Stimulated activated CD4-positive, alpha-beta T cell treated with anti-CD3 and anti-CD28 coated beads, TNF-alpha, amount 100 ng/mL, for 24 hours (primary cell): ENCODE measurements at places on chromosomes 7 and 10.

- DNase-seq: no peak
Measured at GRCh38 chr7:5636914-5637313, 144.5 kb downstream of the RNF216 start.

DNA sequence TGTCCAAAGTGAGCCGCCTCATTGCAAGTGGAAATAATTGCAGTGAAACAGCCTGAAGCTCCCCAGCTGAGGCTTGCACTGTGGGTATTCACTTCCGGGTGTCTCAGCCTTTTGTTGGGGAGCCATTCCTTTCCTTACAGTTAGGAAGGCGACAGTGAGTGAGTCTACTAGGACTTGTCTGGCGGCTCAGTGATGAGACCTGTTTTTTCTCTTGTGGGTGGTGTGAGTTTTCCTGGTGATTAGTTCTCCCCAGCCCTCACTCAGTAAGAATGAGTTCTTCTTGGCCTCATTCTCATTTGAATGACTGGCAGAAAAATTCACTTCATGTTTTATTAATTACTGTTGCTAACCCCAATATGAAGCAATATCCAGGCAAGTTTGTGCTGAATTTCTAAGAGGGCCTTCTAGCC lies 2.6 kb downstream of the PGAM1 start:
- no peak for DNase-seq

DNA sequence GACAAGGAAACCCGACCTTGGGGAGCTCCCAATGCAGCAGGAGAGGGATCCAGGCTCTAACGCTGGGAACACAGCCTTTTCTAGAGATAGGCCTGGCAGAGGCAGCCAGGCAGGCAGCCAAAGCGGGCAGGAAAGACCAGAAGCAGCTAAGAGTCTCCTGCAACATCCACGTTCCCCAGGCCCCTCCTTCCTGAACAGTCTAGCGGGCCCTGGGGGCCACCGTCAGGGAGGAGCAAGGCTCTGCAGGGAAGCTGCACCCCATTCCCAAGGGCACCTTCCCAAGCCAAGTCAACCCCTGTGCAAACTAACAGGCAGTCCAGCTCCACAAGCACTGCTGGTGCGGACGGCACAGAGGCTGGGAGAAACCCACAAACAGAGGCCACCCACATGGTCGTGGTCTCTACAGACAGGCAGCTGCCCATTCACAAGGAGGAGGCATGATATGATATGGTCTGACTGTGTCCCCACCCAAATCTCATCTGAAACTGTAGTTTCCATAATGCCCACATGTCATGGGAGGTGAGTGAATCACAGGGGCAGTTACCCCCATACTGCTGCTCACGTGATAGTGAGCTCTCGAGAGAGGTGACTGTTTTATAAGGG lies 115.7 kb downstream of the MAD1L1 start:
- no peak for DNase-seq

GRCh38 chr7:92276460-92276864 lies 30.7 kb downstream of the ANKIB1 start:
- DNase-seq: no peak

GRCh38 chr7:87712571-87712970 lies 84.4 kb downstream of the RUNDC3B start:
- no peak for DNase-seq

DNA sequence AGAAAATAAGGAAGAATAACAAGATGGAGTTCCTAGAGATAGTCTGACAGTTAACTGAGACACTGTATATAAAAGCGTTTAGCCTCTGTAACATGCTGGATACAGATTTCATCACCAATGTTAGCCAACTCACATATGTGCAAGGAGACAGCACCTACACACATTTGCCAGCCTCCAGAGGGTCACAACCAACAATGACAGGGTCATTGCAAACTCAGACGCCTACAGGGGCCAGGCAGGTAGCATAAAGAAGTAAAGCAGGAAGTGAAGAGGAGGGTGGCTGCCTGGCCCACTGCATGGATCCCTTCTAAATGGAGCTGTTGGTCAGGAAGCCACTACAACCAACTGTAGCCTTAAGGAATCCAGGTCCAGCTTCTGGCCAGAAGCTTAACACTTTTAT lies 50.4 kb downstream of the NRAP start:
- no peak for DNase-seq

- DNase-seq: no peak
Measured at GRCh38 chr10:34299105-34299611, 515.9 kb downstream of the PARD3 start.

GRCh38 chr7:106206826-106207541 lies 77.8 kb downstream of the NAMPT start:
- no peak for DNase-seq

GRCh38 chr10:6399231-6399741 lies 180.8 kb downstream of the PRKCQ start:
- DNase-seq: no peak

- DNase-seq: no peak
Measured at GRCh38 chr7:24910551-24911212, 69.3 kb downstream of the OSBPL3 start.

GRCh38 chr10:111724121-111724520 lies 459.4 kb downstream of the GPAM start:
- DNase-seq: no peak

- peak; percentile 18 for DNase-seq
Measured at GRCh38 chr10:5666008-5666840, at the start of gene ASB13. TSS of gene ASB13 (minus strand) at chr10:5666595. CDS start at chr10:5666551, 44 bp downstream.

- DNase-seq: no peak
Measured at GRCh38 chr10:22152403-22152802, 65.4 kb downstream of the EBLN1 start.

DNA sequence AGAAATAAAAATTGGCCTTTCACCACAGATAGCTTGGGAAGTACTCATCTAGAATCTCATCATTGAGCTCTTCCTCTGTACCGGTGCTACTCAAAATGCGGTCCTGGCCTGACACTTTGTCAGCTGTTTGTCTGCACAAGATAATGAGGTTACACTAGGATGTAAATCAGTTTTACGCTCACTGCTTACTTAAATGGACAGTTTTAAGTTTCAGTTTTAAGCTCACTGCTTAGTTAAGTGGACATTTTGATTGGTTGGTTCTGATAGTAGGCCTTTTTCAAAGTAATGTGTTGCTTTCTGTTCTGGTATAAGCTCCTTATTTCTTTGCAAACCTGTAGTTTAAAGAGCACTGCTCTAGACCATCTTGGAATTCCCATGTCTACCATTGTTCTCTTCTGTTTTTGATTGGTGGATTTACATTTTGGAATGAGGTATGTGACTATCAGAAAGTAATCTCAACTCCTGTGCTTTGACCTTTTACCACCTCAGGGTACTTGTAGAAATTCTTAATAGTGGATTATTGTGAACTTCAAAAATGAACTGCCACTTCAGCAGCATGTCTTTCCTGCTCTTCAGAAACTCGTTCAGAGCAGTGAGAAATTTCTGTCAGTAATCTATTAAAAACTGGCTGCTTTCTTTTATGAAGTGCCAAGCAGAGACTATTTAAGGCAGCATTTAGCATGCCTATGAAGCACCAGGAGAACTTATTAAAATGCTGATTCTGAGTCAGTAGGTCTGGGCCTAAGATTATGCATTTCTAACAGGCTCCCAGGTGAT lies 55.0 kb downstream of the C1GALT1 start:
- DNase-seq: no peak

- DNase-seq: no peak
Measured at GRCh38 chr7:85186083-85186520, 754 bp downstream of the SEMA3D start.

- no peak for DNase-seq
Measured at GRCh38 chr7:143172354-143172753, 10.9 kb upstream of the TAS2R39 start.

GRCh38 chr7:150924369-150924781 lies 53.7 kb downstream of the KCNH2 start:
- DNase-seq: no peak

DNA sequence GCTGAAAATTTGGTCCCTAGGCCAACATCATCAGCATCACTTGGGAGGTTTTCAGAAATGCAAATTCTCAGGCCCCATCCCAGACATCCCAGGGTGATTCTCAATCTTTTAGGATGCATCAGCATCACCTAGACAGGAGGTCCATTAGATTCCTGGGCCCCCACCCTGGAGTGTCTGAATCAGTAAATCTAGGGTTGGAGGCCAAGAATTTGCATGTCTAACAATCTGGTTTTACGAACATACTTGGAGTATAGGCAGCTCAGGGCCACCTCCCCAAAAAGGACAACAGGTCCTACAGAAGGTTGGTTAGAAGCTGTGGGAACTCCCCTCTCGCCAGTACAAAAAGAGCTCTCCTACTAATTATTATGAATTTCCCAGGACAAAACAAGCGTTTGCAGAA lies 15.5 kb downstream of the ZC3HAV1 start:
- DNase-seq: no peak

DNA sequence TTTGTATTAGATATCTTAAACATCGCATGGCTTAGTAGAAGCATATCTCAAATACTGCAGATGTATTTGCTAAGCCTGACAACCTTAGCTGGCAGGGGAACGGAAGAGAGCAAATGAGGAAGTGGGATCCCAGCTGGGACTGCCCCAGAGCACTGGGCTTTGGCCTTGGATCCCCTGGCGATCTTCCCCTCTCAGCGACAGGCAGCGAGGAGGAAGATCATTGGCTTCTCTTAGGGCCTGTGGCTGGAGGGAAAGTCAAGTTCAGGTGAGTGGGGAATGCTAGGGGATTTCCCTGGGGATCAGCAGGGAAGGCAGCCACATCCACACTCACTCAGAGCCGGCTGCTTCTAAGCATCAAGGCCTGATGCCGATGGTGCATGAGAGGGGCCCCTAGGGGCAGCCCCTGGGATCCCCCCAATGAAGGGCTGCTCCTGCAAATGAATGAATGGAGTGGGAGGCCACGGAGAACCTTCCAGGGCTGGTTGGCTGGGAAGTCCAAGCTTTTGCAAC lies 42.0 kb downstream of the LYZL2 start:
- no peak for DNase-seq

DNA sequence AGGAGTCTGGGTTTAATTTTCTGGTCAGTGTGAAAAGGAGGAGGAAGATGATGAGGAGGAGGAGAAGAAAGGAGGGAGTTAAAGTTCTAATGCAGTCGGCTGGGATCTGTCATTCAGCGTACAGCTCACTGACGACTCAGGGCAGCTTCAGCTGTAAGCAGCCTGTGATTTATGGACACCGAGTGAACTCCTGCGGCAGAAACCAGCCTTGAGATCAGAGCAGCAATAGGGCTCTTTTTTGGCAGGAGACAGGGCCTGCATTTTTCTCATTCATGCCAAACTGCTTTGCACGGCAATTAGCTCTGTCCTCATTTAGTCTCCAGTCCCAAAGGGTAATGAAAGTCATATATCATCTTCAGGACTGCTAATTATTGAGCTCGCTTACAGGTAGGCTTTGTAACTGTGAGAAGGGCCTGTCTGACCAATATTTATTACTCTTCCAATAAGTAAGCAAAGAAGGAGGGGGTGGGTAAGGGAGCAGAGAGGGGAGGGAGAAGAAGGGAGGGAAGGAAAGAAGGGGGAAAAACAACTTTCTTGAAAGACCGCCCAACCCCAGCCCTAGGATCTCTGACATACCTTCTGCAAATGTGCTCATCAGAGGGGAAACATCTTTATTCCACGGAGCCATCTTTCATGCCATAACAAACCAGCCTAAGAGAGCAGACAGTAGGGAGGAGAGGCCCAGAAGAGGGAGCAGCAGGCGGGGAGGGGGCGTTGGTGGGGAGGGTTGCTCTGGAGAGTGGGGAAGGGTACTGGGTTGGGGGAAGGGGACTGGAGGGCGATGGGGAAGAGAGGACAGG lies 48.1 kb upstream of the COMTD1 start:
- DNase-seq: no peak

DNA sequence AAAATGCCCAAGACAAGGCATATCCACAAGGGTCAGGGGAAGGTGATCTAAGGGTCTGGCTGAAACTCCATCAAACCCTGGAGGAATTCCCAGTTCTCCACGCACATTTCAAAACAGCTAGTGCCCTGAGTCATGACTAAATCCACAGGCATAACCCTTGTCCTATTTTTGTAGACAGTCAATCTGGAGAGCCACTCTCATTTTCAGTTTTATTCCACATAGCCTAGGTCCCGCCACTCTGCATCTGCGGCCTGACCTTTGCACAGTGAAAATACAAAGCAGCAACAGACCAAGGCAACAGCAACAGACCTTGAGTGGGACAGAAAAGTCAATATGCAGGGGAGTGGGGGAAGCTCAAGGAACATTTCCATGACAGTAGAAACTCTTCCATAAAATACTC lies 201.4 kb upstream of the NPVF start:
- no peak for DNase-seq

DNA sequence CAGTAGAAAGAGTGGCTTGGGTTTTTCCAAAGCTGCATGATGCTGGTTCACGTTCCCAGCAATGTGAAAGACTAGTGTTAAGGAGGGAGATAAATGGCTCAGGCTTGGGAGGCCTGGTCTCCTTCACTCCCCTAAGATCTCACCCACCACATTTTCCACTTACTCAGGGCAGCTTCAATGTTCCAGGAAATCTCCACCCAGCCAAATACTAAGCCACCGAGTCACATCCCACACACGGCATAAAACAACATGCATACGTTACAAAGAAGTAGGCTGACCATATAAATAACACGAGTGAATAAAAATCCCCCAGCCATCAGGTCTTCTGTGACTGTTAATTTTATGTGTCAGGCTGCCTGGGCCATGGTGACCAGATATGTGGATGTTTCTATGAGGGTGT lies 303.5 kb downstream of the SFMBT2 start:
- no peak for DNase-seq

DNA sequence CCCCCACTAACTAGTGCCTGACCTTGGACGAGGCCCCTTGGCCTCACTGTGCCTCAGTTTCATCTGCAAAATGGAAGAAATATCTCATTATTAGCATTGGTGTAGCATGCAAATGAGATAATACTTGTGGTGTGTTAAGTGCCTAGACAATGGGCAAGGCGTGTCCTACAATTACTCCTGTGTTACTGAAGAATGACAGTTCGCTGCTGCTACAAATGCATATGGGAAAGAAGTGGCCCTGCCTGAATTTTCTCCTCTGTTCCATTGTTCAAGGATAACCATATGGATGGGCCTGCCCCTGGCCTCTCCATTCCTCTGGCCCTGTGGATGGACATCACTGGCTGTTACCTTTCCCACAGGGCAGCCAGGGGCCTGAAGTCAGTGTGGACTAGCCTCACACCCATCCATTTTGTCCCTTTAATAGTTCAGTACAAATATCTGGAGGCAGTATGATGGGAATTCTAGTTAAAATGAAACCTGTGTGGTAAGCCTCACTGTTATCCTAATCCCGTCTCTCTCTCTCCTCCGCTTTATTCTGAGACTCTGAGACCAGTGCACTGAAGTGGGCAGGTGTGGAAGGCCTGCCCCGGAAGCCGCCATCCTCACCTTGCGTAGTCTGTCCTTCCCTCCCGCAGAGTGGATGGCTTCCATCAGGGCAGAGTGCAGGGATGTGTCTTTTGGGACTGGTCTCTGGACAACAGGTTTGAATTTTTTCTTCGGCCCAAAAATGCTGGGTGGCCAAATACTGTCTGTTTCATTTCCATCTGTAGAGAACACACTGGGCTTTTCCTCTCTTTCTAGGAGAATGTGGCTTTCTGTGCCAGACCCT lies 244.6 kb upstream of the GRB10 start:
- DNase-seq: no peak

DNA sequence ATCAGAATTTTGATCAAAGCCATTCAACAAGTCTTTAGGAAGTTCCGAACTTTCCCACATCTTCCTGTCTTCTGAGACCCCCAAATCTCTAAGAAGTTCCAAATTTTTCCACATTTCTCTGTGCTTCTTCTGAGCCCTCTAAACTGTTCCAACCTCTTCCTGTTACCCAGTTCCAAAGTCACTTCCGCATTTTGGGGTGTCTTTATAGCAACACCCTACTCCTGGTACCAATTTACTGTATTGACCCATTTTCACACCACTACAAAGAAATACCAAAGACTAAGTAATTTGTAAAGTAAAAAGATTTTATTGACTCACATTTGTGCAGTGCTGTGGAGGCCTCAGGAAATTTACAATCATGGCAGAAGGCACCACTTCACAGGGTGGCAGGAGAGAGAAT lies 385.8 kb upstream of the GHITM start:
- no peak for DNase-seq
